SJSA1 (cell line): ENCODE measurements at places on chromosomes 5 and 9. TPM values are rescaled to one million over a fixed set of nuclear protein-coding genes. Genes with fewer than 3 reads are reported as not detected.

GRCh38 chr9:127201731-127202130, 62.8 kb upstream of the GARNL3 start:
- DNase-seq, result no peak

GRCh38 chr9:16815079-16815478, 55.4 kb downstream of the BNC2 start:
- DNase-seq, result no peak

GLRA1 gene
- not detected in 2 replicates for total RNA-seq

GRCh38 chr5:171714261-171714660, 71.4 kb upstream of the SMIM23 start:
- DNase-seq, result peak; percentile 29

- no peak for DNase-seq
Measured at GRCh38 chr5:99929067-99929805, 605.9 kb upstream of the FAM174A start.

TUSC1 gene
- not detected in 2 replicates for total RNA-seq

DNA sequence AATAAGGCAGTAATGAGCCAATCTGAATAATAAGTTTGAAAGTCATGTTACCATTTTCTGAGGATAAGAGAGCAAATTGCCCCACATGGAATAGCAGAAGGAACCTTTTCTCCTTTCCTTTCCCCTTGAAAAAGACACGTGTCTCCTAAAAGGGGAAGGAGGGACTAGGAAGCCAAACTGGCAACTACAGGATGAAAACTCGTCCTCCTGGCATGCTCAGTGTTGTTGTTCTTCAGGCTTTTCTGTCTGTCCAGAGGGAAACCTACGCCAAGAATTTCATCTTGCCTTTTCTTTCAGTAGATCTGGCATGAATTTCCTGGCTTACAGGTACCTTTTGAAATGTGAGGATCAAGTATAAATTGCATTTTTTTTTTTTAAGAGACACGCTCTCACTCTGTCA, 355.9 kb upstream of the TLE4 start:
- no peak for DNase-seq

DNA sequence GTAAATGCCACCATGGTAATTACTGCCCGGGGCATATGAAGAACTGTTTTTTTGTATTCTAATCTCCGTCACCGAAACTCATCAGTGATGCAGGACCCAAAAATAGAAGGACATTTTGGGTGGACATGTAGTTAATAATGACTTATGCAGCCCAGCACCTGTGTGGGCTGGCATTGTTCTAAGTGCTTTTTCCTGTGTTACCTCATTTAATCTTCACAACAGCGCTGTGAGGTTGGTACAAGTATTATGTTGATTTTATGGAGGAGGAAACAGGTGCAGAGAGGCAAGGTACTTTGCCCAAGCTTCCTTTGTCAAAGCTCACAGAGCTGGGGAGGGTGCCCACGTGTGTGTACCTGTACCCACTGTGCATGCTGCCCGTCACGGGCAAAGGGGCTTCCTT, 58.4 kb downstream of the DAPK1 start:
- DNase-seq, result no peak

SLC34A3 gene
- total RNA-seq, result not detected in 2 replicates

- DNase-seq, result peak; percentile 22
Measured at GRCh38 chr5:114360357-114360756, 1.5 kb upstream of the KCNN2 start.

GRCh38 chr9:70551396-70551795, 136.9 kb upstream of the KLF9 start:
- DNase-seq, result no peak

GRCh38 chr5:168721002-168721753, 142.0 kb upstream of the PANK3 start:
- peak; percentile 31 for DNase-seq

DNA sequence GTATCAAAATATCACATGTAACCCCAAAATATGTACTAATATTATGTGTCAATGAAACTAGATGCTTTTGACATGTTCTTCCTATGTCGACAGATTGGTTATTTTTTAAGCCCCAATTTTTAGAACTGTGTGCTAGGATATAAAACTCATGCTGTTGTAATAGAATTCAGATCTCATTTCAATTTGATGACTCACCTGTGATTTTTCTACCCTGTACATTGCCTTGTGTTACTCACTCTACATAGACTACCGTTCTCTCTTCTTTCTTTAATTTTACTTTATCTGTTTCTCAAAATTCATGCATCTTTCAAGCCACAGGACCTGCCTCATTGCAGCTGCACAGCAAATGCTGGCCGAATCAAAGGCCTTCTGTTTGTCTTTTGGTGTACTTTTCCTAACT, 284.5 kb downstream of the MAT2B start:
- DNase-seq, result no peak

GZMA gene
- not detected in 2 replicates for total RNA-seq

- no peak for DNase-seq
Measured at GRCh38 chr9:96015876-96016686, 140.6 kb downstream of the ERCC6L2 start.

SLC25A2 gene
- total RNA-seq, result 0.11 and 0.75 TPM in 2 replicates

DNA sequence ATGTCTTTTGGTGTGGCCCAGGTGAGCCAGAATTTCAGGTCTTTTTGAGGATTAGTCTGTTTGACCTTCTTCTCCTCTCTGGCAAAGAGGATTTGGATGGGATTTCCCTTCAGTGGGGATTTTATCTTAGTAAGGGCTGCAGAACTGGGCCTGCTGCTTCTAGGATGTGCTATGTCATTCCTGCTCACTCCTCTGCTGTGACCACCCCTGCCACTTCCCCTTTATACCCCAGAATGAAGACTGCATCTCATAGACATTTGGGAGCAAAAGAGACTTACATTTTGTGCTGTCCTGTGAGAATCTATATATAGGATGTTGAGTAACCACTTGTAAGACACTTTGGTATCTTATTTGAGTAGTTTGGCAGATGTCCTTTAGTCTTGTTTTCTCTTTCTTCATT, 76.2 kb downstream of the ARHGAP26 start:
- DNase-seq, result no peak

- no peak for DNase-seq
Measured at GRCh38 chr9:109272745-109273144, 48.1 kb downstream of the EPB41L4B start.

FRRS1L gene
- not detected in 2 replicates for total RNA-seq

GRCh38 chr5:135037519-135038204, 3.6 kb upstream of the PITX1 start:
- DNase-seq, result no peak

DNA sequence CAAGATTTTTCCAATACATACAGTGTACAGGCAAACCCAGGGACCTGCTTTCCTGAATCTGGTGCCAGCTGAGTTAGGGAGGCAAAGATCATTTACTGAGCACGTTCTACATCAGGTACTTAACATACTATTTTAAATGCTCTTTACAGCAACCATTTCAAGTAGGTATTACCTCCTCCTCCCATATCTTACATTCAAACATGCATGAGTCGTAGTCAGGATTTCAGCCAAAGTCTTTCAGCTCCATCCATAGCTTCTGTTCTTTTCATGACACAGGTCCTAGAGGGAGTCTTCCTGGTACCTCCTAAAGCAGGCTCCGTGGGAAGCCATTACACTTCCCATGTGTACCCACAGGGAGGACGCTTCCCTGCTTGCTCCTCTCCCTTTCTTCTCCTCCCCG, 11.7 kb downstream of the KCNV2 start:
- DNase-seq, result no peak

- no peak for DNase-seq
Measured at GRCh38 chr9:113853333-113853732, 22.8 kb upstream of the ZNF618 start.

DNA sequence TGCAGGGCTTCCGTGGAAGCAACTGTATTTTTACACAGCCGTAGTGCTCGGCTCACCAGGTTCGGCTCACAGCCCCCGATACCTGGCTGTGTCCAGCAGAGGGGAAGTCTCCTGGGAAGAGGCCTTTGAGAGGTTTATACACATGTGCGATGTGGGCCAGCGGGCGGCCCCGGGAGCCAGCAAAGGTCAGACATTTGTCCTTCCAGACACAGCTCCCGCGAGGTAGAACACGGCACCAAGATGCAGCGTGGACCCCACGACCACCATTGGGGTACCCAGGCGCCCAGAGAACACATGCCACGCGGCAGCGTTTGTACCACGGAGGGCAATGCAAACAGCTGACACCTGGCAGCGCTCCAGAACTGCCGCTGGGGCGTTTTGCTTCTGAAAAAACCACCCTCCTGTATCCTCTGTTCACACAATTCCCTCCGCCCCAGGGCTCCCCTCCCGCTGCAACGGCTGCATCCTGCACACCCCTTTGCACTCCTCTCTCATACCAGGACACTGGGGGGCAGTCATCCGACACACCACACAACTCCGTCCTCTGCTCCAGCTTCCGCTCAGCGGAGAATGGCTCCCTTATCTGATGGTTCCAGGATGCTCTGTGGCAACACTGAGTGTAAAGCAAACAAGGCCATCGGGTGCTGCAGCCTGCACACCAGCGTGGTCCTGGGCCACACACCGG, 235.3 kb downstream of the SYK start:
- DNase-seq, result peak; percentile 84

GRCh38 chr5:68873198-68873597, 220.6 kb upstream of the SLC30A5 start:
- DNase-seq, result no peak

- peak; percentile 66 for DNase-seq
Measured at GRCh38 chr5:172939071-172939470, 20.2 kb upstream of the RPL26L1 start.

- no peak for DNase-seq
Measured at GRCh38 chr9:92188969-92189781, 74.0 kb upstream of the SPTLC1 start.

- DNase-seq, result no peak
Measured at GRCh38 chr5:32753051-32753450, 41.9 kb downstream of the NPR3 start.

FAM169A gene
- total RNA-seq, result 16.5 and 21.9 TPM in 2 replicates

DNA sequence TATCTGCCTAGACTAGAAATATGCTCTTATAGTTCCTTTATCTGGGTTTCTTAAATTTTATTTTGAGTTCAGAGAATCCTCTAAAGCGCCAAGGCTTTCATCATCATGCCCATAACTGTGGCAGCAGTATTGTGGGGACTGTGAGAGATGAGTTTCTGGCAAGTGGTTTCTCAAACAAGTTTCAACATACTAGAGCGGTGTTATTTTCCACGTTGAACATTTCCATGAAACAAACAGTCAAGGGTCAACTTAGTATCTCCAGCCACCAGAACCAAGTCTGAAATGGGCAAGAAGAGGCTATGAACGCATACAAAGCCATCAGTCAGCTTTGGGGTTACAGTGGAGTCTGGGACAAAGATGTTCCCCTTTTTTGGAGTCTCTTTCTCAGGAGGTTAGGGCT, 40.3 kb downstream of the SERINC5 start:
- no peak for DNase-seq

DNA sequence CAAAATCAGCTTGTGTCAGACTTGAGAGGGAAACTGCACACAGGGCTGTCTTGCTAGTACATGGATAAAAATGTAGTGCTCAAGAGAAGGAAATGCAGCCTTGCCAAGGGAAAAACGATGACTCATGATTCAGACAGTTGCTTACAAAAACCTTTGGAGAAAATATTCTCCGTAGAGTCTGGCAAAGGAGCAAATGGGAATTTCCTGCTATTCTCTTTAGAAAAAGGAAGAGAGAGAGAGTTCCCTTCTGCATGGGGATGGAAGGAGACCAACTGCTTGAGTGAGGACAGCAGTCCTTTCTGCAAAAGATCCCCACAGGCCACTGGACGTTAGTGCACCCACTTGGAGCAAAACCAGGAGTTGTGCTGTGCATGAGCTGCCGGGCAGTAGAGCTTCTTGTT, 7.6 kb downstream of the IFNB1 start:
- peak; percentile 74 for DNase-seq

DNA sequence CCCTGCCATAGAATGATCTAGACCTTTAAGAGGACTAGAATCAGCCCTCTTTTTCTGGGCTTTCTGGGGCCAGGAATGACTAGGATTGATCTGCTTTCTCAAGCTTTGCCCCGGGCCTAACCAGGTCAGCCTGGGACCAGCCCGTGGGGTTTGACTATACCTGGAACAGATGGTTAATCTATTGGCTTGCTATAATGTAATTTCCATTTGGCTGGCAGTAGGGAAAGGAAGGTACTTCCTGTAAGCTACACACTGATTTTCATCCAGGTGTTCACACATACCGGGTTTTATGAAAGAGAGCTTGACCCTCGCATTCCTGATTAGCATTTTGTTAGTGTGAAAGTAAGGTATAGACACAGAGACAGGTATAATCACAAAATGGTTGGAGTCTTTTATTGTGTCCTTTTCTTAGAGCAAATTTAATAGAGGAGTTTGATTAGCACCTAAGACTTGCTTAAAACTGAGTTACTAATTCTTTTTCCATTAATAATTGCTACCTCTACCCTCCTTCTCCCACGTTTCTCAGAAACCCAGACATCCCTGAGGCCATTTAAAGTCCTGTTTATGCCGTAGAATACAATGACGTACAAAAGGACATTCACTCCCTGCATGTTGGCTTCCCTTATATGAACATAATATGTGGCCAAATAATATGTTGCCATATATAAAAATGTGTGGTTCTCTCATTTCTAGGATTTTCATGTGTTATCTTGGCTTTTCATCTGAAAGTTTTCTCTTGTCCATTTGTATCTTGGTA, 17.3 kb downstream of the LNPEP start:
- no peak for DNase-seq

DNA sequence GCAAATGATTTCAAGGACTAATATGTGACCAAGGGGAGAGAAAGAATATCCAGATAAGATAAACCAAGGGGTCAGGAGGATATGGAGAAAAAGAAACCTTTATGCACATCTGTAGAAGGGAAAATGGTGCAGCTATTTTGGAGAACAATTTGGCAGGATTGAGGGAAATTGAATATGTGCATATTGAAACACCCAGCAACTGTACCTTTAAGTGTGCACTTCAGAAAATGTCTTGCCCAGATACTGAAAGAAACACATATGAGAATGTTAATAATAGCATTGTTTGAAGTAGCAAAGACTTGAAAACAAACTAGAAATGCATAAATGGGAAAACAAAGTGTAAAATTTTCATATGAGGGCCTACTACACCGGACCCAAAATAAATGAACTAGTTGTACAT, 599.6 kb downstream of the PSAT1 start:
- no peak for DNase-seq

GRCh38 chr9:109781086-109781485, 1.1 kb downstream of the PALM2AKAP2 start:
- no peak for DNase-seq

DNA sequence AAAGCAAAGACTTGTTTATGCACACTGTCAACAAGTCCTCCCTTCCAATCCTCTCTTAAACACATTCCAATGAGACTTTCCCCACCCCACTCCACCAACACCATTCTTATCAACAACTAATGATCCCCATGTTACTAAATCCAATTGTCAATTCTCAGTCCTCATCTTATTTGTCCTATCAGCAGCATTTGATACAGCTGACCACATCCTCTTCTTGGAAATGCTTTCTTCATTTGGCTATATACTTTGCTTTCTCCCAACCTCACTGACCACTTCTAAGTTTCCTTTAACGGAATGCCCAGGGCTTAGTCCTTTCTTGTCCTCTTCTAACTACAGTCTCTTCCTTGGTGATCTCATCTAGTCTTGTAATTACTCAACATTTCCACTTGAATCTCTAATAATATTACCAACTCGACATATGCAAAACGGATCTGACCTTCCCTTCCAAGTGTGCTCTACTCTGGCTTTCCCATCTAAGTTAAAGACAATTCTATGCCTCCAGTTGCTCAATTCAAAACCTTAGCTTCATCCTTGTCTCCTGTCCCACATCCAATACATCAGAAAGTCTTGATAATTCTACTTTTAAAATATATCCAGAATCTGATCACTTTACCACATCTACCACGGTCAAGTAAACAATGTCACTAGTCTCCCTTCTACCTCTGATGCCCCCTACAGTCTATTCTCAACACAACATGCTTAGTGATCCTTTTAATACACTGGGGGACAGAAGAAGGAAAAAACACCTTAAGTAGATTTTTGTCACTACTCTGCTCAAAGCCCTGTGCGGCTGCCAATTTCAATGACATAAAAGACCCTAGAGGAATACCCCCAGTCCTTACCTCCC, 25.5 kb downstream of the AGTPBP1 start:
- DNase-seq, result no peak
